DMS79 treated with DMSO at 0.1 percent for 48 hours (cell line): ENCODE measurements at places on chromosomes 3 and 15.

DNA sequence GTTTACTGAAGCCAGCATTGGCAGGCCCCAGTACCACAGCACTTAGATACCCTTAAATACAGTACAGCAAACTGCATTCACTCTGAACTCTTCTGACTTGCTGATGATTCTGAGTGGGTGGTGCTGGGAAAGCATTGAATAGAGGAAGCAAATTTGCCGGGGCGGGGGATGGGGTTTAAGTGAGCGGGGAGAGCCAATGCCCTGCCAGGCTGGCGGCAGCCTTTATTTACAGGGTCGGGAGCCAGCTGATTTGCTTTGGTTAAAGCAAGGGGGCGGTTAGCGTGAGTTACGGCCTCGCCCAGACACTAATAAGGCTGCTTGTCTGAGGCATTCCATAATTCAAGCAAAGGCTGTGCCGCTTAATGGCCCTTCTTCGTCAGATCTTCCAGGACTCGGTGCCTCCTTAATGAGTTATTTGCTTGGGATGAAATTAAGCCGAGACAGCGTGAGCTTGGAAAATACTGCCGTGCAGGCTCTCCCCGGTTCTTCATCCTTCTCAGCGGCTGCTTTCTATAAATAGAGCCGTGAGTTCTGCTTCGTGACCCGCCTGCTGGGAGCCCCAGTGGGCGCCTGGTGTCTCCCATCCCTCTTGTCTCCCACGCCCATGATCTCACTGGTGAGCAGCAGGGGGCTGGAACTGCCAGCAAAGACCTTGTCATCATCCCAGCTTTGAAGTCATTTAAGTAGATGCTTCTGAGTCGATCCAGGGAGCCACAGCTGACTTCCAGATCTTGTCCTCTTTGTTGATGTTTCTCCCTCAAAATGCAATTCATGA lies 25.8 kb downstream of the SPSB4 start:
- peak; percentile 61 for DNase-seq

DNA sequence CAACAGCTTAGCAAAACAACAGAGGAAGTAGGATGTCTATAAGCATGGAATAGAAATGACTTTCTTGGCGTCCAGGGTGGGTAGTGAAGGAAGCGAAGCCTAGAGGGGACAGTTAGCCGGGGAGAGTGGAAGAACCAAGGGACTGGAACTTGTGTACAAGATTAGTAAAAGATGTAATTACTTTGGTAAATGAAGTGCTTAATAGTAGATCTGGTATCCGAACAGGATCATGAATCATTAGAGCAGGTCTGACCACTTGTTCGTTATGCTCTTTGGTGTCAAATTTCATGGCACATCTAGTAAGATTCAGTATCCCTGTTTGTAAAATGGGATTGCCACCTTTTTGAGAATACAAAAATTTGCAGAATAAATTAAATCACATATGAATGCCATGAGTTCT lies 112.5 kb upstream of the MLF1 start:
- DNase-seq, result peak; percentile 14

GRCh38 chr3:46360907-46361306 lies 7.0 kb downstream of the CCR2 start:
- no peak for DNase-seq

DNA sequence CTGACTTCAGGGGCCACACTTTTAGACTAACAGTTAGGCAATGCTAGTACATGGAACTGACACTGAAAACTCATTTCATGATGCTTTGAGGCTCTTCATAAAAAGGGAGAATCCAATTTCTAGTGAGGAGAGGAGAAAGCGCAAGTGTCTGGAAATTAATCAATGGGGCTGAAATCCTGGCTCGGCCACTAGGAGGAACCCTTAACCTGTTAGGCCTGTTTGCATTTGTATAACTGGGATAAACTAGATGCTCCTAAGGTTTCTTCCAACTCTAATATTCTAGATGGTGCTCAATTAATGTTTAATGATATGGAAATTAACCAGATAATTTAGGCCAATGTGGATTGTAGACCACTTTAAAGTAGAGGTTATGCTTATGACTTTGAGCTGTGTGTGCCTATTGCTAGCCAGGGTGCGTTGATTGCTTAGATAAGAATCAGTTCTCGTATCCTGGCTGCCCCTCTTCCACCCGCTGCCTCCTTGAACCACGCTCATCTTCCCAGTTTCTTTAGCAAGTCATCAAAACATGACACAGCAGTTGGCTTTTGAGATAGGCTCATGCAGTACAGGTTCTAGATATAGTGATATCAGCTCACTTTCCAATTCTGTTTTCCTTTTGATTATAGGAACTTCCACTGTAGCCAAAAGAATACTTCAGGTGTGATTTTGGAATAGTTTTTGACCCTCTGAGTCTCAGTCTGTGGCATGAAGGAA lies 16.8 kb upstream of the CRBN start:
- no peak for DNase-seq

GRCh38 chr3:159884661-159885402 lies 103.8 kb upstream of the IL12A start:
- DNase-seq, result peak; percentile 48

DNA sequence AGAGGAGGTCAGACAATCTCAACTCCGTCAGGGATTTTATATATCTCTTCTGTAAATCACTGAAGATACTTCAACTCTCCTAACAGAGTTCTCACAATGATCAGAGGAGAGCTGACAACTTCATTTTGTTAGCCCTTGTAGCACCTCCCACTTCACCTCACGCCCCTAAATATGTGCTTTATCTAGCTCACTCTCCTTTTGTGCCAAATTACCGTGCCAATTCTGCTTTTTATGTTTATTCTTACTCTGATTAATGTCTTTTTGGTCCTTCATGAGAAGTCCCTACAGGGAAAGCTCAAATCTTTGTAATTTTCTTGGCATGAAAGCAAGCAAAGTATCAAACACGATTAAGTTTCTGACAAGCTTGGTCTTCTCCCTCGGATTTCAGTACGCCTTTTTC lies 636.1 kb upstream of the NAALADL2 start:
- no peak for DNase-seq

GRCh38 chr3:128079823-128080222 lies 27.6 kb downstream of the SEC61A1 start:
- no peak for DNase-seq

DNA sequence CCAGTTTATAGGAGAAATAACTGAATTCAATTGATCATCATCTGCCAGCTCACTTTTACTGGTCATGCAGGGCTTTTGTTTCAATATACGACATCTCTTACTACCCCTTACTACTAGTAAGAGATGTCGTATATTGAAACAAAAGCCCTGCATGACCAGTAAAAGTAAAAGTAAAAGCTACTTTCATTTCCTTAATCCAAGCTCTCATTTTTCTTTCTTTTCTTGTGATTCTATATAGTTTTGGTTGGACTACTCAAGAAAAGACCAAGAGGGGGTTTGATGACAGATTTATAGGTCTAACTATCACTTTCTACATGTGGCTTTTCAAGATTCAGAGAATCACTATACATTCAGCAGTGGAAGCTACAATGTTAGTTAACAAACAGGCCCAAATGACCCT lies 1237.3 kb downstream of the ROBO2 start:
- no peak for DNase-seq

- DNase-seq, result peak; percentile 92
Measured at GRCh38 chr3:135325096-135325495, 530.0 kb downstream of the EPHB1 start.

- DNase-seq, result no peak
Measured at GRCh38 chr3:189838291-189838690, 207.1 kb downstream of the TP63 start.

DNA sequence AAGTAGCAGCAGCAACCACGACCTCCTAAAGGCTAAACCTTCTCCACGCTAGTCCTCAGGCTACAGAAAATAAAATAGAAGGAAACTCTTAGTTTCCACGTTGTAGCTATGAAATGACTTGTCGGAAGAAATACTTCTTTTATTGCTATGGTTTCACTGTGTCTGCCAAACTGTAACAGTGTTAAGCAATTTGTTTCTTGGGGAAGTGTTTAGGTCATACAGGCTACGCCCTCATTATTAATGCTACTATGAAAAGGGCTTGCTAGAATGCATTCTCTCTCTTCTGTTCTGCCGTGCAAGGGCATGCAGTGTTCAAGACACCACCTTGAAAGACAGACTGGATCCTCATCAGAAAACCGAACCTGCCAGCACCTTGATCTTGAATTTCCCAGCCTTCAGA lies 462.7 kb downstream of the PLOD2 start:
- no peak for DNase-seq

GRCh38 chr3:184642631-184643285 lies 69.1 kb downstream of the MAGEF1 start:
- DNase-seq, result no peak

GRCh38 chr3:81601707-81602305 lies 159.6 kb downstream of the GBE1 start:
- no peak for DNase-seq

- DNase-seq, result no peak
Measured at GRCh38 chr3:99848433-99848832, 30.8 kb downstream of the CMSS1 start.

DNA sequence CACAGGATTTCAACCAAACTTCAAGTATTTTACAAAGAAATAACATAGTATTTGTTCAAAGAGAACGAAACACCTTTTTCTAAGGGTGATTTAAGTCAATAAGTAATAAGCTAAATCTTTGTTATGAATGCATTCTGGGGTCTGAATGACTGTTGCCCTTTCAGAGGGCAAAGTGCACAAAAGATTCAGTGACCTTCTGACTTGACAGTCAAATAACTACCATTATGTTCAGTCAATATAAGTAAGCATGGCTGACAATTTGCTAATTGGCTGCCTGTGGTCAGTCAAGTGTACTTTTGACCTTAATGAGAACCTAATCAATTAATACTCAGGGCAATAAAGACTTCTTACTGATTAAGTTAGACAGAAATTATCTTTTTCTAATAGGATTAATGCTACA lies 133.1 kb upstream of the NANOGP8 start:
- DNase-seq, result no peak

DNA sequence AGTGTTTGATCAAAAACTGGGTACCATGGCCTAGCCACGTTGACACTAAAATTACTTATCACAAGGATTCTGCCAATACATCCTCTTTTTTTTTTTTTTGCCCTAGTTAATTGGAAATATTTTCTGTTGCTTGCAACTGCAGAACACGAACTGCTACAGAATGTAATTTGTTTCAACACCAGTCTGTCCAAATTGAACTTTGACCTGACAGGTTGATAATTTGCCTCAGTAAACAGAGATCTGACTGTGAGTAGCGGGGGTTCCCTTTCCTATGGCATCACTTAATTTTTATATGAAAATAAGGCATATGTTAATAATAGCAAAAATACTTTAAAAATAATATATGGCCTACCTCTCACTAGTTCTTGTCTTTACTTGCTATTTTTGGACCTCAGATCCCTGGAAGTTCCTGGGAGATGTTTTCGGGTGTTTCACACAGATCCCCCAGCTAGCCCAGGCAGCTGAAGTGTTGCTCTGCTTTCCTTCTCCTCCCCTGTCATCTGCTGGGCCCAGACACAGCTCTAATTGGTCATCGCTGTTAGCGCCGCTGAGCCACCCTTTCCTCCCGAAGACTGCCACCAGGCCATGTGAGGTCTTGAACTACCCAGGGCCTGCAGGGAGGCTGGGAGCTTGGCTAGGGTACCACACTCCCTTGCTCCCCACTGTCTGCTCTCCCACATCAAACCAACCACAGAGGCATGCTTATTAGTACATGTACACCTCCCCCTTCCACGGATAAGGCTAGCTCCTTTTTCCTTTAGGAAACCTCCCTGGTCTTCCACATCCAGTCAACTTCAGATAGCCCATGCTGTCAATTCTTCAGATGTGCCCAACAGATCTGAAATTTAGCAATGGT lies 89.8 kb upstream of the RNF7 start:
- no peak for DNase-seq

- no peak for DNase-seq
Measured at GRCh38 chr3:58848826-58849225, 182.3 kb upstream of the FAM3D start.

DNA sequence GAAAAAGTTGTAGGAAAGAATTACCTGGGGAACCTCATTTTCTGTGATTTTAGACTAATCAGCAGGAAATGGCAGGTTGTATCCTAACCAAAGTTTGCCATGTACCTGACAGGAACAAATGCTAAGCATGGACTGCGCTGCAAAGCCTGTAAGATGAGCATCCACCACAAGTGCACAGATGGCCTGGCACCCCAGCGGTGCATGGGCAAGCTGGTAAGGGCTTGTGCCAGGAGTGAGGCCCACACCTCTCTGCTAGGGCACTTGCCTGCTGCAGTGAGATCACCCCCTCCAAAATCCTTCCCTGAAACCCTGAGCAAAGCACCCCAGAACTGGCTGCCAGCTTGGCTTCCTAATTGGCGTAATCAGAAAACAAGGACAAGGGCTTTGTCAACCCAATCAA lies 102.6 kb downstream of the STAC start:
- no peak for DNase-seq

- no peak for DNase-seq
Measured at GRCh38 chr3:192715126-192715525, 12.2 kb downstream of the FGF12 start.

DNA sequence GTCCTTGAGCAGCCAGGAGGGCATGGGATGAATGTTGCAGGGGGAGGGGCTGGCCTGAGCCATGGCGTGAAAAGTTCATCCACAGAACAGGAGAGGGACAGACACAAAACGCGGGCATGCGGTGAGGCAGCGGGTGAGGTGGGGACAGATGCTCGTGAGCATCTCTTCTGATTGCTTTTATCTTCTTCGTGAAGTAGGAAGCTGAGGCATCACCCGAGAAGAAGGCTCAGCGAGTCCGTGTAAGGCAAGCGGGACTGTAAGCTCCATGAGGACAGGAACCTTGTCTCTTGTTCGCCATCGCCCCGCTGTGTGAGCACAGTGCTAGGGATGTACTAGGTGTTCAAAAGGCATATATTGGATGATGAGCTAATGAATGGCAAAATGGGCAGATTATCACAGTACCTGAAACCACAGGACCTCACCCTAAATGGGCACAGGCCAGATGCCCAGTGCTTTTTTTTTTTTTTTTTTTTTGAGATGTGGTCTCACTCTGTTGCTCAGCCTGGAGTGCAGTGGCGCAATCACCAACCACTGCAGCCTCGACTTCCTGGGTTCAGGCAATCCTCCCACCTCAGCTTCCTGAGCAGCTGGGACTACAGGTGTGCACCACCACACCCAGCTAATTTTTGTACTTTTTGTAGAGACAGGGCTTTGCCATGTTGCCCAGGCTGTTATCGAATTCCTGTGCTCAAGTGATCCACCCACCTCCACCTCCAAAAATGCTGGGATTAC lies 46.8 kb downstream of the CPN2 start:
- DNase-seq, result no peak
